Spinal cord (tissue), 10 donors: ENCODE measurements at places on chromosomes 6 and 20.

DNA sequence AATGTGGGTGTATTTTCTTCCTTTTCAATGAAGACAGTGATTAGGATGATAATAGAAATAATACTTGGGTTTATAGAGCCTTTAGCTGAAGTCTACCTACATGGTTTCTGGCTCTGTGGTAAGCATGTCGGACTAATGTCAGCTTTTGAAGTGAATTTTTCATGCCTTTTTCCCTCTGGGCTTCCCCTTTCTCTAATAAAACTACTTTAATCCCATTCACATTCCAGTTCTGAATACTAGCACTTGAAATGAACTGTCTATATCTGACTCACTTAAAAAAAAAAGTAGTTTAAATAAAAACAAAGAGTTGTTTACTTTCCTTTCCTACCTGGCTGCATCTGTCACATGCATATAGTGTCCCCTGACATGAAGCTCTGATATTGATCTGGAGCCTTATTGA is 545.9 kb upstream of the FLRT3 start:
- no peak for DNase-seq

DNA sequence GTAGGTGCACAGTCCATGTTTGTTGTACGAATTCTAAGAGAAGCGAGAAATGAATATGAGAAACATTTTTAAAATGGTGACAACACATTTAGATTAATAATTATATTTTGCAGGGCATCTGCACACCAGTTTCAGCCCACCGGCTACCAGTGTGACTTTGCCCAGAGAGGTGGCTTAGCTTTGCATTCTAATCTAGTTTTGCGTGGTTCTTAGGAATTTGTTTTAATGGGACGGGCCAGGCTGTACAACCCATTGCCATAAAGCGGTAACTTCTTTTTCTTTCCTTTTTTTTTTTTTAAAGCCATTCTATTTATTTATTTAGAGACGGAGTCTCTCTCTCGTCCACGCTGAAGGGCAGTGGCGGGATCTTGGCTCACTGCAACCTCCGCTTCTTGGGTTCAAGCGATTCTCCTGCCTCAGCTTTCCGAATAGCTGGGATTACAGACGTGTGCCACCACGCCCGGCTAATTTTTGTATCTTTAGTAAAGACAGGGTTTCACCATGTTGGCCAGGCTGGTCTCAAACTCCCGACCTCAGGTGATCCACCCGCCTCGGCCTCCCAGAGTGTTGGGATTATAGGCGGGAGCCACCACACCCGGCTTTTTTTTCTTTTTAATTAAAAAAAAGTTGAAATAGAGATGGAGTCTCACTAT is 829 bp downstream of the MANBAL start:
- DNase-seq = no peak

GRCh38 chr20:1874450-1875182 is 20.6 kb upstream of the SIRPA start:
- no peak for DNase-seq

- no peak for DNase-seq
These were observed 315.7 kb upstream of the ECI2 start for GRCh38 chr6:4451081-4451480.

DNA sequence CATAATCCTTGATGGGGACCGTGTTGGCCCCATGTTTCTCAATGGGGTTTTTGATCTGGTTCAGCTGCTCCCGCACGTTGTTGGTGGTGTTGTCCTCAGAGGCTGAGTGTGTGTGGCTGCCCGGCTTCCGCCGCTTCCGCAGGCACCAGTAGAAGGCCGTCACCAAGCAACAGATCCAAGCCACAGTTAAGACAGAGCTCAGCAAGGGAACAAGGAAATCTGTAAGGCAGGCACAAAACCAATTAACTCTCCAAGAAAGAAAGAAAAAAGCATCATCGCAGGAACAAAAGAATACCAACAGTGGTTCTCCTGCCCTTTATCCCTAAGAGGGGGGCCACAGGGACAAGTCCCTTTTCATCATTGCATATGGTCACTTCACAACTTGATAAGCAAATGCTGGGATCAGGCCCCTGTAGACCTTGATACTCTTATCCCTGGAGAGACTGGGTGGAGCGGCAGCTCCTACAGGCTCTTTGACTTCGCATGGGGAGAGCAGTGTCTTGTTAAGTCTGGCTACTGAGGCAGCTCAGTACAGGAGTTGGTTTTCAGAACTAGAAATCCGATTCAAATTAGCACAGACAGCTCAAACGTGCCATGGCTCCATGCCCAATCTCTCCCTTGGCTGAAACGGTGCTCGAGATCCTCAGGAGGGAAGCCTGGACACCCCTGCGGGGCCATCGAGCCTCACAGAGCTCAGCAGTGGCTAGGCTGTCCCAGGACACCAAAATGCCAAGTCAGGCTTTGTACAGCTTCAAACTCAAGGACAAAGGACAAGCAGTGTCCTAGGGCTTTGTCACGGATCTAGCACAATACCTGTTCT is 33.9 kb downstream of the JAG1 start:
- DNase-seq = peak; percentile 85

DNA sequence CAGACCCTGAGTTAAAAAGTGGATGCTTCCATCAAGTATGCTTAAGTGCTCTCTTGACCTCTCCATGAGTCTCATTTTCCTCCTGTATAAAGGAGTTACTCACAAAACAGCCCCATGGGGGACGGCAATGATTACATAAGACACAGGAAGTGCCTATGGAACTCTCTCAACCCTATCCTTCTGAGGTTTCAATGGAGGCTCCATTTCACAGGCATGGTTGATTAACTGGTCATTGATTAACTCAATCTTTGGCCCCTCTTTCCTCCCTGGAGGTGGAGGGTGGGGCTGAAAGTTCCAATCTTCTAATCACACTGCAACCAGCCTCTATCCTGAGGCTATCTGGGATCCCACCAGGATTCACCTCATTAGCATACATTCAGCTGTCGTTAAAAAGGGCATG is 29.3 kb downstream of the CST8 start:
- no peak for DNase-seq

DNA sequence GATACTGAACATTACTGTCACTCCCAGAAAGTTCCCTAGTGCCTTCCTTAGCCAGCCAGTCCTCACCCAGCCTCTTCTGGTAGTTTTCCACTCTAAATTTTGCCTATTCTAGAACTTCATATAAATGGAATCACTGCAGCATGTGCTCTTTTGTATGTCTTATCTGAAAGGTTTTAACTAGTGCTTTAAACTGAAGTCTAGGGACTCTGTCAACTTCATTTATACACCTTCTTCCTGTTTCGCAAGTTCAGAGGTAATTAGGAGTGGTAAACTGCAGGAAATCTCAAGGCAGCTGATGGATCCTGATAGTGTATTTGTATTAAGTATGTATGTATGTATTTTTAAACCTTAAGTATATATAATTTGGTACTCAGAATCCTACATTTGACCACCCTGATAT is 94.3 kb downstream of the TCP11 start:
- DNase-seq = no peak

DNA sequence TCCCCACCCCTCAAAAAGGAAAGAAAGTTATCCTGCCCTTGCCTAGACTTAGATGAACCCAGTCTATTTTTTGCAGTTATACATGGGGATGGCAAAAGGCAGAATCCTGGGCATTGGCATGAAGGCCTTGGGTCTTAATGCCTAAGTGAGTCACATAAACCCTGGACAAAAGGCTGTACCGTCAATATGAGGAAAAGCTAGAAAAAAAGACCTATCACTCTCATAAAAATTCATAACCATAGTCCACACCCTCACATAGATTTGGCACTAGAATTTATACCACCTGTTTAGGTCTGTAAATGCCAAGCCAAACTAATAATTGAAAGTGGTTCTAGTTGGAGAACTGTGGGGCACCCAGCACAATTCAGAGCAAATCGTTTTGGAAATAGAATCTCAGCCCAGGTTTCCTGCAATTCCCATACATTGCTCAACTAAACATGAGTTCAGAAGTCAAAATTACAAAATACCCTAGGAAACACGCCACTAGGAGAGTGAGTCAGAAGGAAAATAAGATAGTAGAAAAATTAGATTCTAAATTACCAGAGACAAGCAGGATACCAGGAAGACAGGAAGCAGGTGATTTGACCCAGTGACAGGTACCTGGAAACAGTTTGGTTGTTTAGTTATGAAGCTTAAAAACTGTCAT is 70.4 kb upstream of the FUCA2 start:
- DNase-seq = no peak

- DNase-seq = no peak
These were observed 18.9 kb downstream of the ZNF831 start for GRCh38 chr20:59182401-59183044.

DNA sequence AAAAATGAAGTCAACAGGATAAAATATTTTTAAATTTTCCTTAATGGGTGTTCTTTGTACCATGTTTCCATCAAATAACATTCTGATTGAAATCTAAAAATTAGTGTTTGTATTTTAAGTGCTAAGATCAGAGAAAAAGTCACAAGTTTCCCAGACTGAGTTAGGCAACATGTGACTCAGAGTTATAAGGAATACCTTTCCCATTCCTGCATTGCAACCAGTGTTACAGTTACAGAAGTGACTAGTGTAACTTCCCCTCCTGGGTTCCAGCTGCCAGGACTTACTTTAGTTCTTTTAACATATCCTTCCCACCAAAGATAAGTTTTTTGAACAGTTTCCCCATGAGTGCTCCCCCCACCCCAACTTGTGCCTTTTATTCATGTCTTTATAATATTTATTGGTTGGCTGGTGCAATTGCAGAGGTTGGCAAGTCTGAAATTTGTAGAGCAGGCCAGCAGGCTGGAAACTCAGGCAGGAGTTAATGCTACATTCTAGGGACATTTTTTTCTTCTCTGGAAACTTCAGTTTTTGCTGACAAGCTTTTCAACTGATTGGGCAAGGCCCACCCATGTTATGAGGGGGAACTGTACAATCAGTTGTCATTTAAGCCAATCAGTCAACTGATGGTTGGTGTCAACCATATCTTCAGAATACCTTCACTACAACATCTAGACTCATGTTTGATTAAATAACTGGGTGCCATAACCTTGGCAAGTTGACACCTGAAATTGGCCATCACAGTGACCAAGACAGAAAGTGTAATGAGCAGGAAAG is 22.9 kb upstream of the ESR1 start:
- DNase-seq = no peak

DNA sequence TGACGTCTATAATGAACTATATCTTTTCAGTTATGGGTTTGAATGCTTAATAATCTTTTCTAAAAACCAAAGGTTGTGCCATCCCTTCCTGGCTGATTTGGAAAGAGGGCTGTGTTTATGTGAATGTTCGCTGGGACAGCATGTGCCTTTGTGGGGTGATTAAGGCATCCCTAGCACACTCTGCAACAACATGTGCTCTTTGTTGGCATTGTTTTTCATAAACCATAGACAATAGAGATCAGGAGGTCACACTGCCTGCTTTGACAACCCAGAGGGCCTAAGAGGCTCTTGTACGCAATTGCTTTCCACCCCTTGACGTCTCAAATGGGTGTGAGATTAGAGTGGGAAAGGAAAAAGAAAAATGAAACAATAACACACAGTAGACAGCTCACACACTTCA is 116.0 kb downstream of the LRRC1 start:
- no peak for DNase-seq

DNA sequence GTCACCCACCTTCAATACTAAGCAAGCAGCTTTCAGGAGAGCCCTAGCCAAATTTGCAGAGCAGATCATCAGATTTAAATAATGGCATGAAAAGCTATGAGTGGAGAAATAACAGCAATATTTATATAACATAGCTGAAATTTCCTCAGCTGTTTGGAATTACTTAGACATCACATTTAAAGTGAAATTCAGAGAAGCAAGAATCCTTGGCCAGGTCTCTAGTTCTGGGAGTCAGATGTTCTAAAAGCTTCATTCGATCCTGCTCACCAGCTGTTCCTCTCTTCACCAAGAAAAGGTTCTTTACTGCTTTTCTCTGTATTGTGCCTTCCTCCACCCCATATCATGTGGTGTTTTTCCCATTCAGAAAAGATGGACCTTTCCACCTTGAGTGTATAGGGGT is 152.3 kb upstream of the JAG1 start:
- DNase-seq = no peak

DNA sequence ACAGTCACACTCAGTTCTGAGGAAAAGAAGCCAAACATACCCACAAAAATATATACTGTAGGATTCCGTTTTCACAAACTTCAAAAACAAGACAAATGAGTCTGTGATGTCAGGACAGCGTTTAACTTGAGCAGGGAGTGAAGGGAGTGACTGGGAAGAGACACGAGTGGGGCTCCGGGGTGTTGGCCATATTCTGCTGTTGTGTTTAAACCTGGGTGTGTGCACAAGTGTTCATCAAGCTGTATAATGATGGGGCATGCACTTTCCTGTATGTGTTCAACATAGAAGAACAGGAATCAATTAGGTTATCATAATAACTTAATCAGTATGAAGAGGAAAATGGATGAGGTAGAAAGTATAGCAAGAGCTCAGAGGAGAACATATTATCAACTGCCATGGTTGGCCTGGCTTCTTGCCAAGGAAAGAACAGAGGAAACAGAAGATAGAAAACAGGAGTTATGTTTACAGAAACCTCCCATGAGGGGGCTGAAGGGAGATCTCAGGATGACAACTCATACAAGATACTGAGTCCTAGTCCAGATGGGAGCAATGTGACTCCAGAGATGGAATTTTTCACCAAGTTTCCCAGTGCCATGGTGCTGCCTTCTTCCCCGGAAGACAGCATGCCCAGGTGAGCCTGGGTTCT is 15.1 kb upstream of the AFDN start:
- DNase-seq = no peak

GRCh38 chr6:42274898-42275297 is 57.2 kb upstream of the MRPS10 start:
- DNase-seq = no peak

DNA sequence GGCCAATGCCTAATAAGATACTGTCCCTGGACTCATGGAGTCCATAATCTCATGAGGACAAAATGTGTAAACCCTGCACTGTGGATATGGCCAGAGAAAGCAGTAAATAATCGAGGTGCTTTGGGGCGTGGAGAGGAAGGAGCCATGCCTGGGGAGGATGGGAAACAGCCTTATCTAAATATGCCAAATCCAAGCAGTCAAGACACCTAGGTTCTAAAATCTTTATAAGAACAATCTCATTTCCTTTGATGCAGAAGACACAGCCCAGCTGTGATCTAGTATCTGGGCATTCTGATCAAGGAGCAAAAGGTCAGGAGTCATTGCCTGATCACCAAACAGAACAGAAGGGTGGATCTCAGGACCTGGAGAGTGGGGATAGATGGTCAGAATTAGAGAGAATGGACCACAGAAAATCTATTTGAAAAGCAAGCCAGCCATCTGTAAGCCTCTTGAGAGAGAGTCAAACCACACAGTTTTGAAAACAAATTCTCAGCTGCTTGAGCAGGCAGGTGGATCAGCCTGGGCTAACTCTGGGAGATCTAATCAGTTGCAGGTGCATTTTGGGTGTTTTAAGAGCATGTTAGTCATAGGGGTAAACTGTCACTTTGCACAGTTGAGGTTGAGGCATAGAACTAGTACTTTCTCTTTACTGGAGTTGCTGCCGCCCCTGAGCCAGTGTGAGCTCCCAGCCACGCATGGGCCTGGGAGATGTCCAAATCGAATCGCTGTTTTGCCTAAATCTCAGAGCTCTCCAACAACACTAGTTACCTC is 130.8 kb upstream of the TNFAIP3 start:
- DNase-seq = no peak

GRCh38 chr6:145309842-145310535 is 425.3 kb downstream of the EPM2A start:
- no peak for DNase-seq
